ENCODE measurements at places on chromosomes 1 and 21.

DNA sequence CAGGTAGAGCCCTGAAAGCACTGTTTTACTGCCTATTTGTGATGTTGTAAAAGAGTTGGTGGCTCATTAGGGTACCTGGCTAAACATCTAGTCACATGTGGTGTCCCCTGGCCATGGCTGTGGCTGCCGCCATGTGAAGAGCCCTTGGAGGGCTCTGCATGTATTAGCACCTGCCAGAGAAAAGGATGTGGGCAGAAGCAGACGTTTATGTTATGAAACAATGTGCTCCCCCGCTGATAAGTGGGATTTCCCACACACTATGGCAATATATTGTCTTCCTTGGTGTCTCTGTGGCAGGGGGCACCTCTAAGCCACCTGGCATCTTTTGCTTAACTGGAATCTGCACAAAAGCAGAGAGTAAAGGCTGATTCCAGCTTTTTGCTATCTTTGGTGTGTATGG is 9.6 kb downstream of the TENT5C start:
- no peak for DNase-seq

GRCh38 chr1:36906555-36906954 is 127.8 kb downstream of the GRIK3 start:
- no peak for DNase-seq

- peak; percentile 15 for DNase-seq
Measured at GRCh38 chr1:168613038-168613451, 36.6 kb downstream of the XCL1 start.

DNA sequence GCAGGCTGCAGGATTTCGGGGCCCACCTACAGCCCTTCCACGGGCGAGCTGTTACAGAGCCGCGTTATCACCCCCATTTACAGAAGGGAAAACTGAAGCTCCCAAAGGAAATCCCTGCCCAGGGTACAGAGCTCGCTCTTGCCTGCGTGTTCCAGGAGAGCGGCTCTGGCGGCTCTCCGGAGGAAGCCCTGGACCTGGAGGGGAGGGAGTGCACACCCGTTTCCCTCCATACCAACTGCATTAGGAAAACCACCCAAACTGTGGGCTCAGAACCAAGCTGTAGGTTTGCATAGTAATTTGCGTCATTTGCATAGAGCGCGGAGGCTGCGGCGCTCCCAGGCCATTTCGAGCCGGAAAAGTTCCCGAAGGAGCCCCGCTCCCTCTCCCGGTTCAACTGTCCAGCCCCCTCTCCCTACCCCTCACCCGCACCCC is 24.7 kb upstream of the ADGRB2 start:
- peak; percentile 68 for DNase-seq

DNA sequence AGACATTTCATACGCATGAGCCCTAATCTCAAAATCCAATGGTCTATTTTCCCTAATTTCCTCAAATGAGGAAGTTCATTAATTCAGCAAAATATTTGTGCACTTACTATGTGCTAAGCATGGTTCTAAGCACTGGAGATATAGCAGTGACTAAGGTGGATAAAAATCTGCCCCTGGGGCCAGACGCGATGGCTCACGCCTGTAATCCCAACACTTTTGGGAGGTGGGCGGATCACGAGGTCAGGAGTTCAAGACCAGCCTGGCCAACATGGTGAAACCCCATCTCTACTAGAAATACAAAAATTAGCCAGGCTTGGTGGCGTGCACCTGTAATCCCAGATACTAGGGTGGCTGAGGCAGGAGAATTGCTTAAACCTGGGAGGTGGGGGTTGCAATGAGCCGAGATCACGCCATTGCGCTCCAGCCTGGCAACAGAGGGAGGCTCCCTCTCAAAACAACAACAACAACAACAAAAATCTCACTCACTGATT is 4.3 kb upstream of the MIIP start:
- DNase-seq: no peak

- DNase-seq: no peak
Measured at GRCh38 chr1:25799935-25800702, at the start of gene SELENON. Gene SELENON (plus strand): TSS chr1:25800193. CDS start chr1:25800231, 38 bp downstream.

- no peak for DNase-seq
Measured at GRCh38 chr1:152023221-152023620, 13.6 kb downstream of the S100A11 start.

- DNase-seq: no peak
Measured at GRCh38 chr1:67534627-67535065, 104.4 kb upstream of the SERBP1 start.

- DNase-seq: no peak
Measured at GRCh38 chr1:154446292-154446691, 41.1 kb downstream of the IL6R start.

GRCh38 chr1:65164633-65165032 is 16.6 kb downstream of the AK4 start:
- no peak for DNase-seq

GRCh38 chr1:37793773-37794371 is at the start of gene MANEAL:
Gene MANEAL (plus strand): TSS chr1:37793847. CDS start chr1:37794183, 336 bp downstream.
- peak; percentile 57 for DNase-seq

GRCh38 chr1:207328908-207329440 is 7.5 kb downstream of the CD55 start:
- DNase-seq: no peak

GRCh38 chr1:38013227-38013622 is 691 bp downstream of the UTP11 start:
- no peak for DNase-seq

DNA sequence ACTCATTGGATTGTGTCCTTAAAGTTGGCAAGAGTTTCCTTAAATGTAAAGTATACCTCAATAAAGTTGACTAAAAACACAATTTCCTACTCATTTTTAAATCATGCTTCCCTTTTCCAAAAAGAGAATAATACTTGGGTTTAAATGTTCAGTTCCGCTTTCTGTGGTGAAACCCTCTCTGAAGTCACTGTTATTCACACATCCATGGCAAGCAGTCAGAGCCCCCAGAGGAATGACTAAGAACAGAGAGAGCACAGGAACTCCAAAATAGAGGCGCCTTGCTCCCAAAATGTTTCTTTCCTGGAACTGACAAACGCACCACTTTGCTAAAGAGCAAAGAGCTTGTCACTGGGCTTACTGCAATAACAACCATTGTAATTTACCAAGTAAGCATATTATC is 142.5 kb downstream of the TIAM1 start:
- peak; percentile 54 for DNase-seq

DNA sequence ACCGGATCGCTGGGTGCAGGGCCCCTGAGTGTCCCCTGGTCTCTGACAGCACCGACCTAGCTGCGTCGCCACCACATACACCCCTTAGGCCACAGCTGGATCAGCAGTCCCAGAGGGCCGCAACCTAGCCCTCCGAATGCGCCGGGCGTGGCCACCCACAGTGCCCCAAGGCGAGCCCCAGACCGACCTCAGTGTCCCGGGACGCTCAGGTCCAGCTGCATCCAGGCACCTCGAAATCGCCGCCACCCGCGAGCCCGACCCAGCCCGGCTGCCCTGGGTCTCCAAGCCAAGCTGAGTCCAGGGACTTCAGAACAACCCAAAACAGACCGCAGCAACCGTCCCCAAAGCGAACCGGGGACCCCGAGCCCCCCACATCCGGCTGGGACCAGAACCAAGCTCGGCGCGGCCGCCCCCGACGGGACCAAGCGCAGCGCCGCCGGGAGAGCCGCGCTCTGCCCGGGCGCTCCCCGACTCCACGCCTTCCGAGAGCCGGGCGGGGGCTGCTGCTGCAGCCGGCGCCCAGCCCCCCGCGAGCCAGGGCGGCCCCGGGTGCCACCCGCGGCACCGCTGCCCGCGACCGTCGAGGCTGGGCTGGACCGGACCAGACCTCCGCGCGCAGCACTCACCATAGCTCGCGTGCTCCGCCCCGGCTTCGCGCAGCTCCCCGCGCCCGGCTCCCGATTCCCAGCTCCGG is 54.6 kb upstream of the ECE1 start:
- no peak for DNase-seq

DNA sequence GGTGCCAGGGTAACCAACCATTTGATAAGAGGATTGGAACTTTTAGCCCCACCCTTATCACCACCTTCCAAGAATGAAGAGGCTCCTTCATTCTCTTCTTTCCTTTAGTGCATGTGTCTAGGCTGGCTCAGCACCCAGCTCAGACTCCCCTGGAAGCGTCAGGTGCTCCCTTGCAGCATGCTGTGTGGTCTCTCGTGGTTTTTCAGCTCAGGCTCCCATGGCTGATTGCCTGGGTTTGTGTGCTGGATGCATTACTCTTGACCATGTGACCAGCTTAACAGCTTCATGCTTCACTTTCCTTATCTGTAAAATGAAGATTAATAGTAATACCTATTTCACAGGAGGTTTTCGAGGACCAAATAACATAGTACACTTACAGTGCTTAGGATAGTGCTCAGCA is 198.4 kb downstream of the HHAT start:
- DNase-seq: no peak

DNA sequence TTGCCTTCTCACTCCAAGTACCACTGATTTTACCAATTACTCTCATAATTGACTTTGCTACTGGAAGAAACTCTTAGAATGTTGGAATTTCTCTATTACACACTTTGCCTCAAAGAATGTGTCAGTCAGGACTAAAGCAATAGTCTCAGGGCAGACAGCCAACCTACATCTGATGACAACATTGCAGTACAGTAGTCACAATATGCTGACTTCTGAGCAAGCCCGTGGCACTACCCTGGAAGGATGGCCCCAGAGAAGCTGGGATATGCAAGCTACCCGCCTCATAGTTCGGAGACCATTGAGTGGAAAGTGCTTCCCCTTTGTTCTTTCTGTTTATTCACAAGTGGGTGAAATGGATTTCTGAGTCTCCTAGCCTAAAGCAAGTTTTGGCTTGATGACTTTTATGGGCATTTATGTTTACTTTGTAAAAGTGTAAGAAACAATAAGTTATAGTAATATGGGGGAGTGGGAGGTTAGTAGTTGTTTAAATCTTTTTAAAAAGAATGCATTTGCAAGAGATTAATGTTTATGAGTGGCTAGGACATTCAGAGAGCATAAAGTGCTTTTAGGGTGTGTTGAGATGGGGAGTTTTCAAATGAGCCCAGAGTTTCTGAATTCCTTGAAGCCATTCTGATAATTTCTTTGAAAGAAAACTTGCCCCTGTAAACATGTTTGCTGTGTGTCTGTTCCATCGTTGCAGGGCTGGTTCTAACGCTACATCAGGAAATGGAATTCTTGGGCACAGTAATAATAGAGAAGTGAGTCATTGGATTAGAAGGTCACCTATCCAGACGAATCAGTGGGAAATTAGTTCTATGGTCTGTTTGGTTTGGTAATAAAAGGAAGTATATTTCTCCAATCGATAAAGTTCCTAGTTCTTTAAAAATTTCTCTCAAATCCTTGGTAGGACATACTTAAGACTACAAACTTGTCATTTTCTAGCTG is 63.8 kb downstream of the LMO4 start:
- no peak for DNase-seq

DNA sequence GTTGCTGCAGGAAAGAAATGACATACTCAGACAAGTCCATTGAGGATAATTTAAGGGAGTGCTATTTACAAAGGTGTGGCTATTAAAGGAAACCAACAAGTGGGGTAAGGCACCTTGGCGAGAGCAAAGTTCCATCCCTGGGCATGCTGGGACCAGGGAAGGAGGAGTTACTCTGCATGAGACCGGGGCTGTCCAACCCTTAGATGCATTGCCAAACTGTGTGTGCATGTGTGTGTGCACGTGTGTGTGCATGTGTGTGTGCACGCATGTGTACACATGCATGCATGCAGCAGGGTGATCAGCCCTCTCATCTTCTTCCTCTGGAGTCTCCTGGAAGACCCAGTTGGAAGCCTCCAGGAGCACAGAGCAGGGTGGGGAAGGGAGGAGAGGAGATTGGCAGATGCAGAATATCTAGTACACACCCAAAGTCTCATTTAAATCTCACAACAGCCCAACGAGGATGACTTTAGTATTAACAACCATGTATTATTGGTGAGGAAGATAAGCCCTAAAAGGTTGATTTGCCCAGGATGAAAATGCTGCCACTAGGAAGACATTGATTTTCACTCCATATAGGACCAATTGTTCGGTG is 72.2 kb upstream of the CD34 start:
- no peak for DNase-seq

GRCh38 chr21:40454057-40454456 is 392.9 kb downstream of the DSCAM start:
- DNase-seq: no peak

- DNase-seq: peak; percentile 74
Measured at GRCh38 chr1:21149430-21149854, 27.3 kb downstream of the EIF4G3 start.

GRCh38 chr21:15309721-15310120 is 244.9 kb upstream of the NRIP1 start:
- peak; percentile 27 for DNase-seq

- no peak for DNase-seq
Measured at GRCh38 chr1:153233448-153233847, 16.1 kb downstream of the PRR9 start.

- DNase-seq: no peak
Measured at GRCh38 chr1:153525088-153525728, 10.6 kb downstream of the S100A6 start.

DNA sequence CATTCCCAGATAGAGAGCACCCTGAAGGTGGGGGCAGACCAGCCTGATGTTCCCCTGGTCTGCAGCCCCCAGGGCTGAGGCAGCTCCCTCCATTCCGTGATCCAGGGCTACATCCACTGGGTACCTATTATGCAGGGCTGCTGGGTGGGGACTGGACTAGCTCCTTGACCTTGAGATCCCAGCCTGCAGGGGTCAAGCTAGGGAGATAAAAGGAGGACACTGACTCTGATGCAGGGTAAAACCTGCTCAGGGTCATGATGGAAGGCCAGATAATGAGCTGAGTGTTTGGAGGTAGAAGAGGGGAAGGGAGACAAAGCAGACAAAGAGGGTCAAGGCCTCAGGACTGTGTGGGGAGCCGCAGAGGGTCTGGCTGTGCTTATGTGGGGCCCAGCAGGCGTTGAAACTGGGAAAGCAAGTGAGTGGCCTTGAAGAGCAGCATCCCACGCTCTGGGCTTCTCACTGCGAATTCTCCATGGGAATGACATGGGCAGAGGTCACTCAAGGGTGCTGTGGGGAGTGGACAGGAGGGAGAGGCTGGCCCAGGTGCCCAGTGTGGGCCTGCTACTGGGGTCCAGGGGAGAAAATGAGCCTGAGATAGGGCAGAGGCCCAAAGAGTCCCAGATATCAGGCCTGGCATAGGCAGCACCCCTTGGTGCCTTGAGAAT is 9.7 kb downstream of the FOXO6 start:
- DNase-seq: no peak

GRCh38 chr1:118933051-118933781 is 54.9 kb downstream of the TBX15 start:
- no peak for DNase-seq

GRCh38 chr1:222582099-222582774 is 7.5 kb downstream of the TAF1A start:
- DNase-seq: no peak

Measured in Ammon's horn (tissue), 1 donor.